ENCODE measurements at places on chromosomes 2 and 18.

GRCh38 chr2:45024600-45025291 lies 15.5 kb upstream of the SIX2 start:
- DNase-seq = no peak

DNA sequence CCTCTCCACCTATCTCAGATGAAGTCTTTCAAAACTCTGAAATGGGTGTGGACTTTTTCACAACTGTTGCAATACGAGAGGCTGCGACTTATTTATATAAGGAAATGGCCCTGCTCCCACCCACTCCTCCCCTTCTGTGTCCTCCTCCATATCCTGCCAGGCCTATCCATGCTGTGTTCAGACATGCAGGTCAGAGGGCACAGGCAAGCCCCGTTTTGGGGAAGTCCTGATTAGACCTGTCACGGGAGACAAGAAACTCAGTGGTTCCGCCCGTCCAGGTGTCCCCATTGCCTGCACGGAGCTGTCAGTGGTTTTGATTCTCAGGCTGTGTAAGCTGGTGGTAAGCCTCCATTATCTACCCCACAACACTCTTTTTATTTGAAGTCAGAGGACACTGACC lies 99.6 kb upstream of the MGAT5 start:
- no peak for DNase-seq

DNA sequence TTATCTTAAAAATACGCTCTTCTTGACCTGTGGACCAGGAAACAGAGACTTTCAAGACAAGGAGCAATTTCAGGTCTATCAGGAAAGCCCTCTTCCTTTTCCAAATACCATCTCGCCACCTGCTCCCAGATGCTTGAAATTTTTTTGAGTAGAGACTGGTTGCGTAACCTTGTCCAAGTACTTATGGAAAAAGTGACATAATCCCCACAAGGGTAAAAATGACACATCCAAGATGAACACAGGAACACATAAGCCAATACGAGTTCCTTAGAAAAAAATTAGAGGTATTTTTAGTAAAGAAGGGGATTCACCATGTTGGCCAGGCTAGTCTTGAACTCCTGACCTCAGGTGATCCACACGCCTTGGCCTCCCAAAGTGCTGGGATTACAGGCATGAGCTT lies 1.8 kb downstream of the SERPINB13 start:
- DNase-seq = no peak

DNA sequence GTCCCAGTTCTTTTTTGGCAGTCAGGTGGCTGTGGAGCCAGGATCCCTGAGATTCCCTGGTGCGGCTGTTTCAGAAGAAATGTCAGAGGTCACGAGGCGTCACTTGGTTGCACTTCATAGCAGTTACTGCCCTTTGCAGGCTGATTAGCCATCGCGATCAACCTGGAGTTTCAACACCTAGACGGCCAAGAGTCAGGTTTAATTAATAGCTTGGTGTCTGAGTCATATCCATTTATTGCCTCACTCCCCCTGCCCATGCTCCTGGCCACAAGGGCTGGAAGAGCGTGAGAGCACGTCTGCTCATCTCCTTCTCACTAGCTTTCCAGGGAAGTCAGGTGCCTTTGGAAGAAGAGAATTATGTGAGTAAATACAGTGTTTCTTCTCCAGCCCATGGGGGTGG lies 552.3 kb downstream of the TSN start:
- no peak for DNase-seq

DNA sequence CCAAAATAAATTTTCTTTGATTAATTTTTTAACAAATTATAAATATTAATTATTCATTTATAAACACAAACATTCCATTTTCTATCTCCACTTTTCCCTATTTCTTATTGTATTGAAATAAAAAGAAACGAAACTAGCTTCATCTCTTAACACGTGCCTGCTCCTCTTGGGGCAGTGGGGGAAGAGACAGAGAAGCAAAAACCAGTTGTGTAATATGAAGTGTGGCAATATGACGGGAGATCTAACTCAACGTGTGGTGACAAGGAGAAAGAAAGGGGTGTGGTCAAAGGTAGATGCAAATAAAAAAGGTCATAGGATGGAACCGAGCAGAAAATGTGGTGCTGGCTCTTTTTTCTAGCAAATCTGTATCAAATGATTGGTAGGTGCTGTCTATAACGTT lies 106.9 kb upstream of the SLC8A1 start:
- DNase-seq = no peak

- DNase-seq = no peak
Observed at GRCh38 chr2:57597940-57598339, 448.7 kb upstream of the VRK2 start.

DNA sequence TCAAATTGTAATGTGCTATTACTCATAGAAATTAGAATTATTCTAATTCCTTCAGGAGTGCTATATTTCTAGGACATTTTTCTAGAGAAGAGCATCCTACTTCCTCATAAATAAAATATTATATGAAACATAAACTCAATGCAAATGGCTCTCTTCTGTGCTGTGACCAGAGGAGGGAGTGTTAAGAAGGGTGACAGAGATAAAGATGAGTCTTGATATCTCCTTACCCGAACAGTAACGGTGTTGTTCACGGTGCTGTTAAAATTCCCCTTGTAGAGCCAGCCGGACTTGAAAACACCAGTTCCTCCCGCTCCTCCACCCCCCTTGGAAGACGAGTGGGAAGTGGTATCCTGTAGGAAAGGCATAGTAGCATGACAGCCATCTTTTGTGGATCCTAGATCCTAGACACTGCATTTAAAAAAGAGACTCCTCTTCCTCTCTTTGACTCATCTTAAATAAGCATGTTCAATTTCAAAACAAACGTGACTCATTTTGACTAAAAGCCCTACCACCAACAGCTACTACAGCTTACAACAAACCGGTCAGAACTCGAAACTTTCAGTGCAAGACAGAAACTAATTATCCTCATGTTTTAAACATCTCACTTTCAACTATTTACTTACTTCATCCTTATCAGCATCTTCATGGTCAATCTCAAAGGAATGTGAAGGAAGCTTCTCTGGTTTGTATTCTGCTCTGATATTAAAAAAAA lies 156.3 kb downstream of the DOCK10 start:
- DNase-seq = no peak

GRCh38 chr2:27873091-27873490 lies 17.1 kb downstream of the RBKS start:
- DNase-seq = no peak

DNA sequence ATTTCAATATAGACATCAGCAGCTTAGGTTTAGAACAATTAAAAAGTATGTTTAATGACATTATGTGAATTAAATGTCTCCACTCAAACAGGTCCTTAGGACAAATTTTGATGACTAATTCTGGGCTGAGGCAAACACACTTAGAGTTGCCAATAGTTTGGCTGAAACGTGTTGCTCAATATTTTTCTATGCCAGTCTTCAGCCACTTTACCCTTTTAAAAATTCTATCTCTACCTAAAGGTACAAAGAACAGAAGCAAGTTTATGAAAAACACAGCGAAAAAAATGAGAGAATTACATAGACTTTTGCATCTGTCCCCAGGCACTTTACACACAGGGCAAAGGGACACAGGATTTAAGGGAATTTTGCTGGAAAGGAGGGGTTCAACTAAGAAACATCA lies 4.5 kb downstream of the IDH1 start:
- no peak for DNase-seq

DNA sequence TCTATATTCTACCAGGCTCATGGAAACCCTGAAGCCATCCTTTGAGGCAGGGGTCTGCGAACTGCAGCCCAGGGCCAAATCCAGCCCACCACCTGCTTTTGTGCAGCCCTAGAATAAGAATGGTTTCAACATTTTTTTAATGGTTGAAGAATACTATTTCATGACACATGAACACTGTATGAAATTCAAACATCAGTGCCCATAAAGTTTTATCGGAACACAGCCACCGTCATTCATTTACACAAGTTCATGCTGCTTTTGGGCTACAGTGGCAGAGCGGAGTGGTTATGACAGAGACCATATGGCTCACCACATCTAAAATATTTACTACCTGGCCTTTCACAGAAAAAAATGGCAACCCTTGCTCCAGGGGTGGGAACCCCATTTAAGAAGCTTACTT lies 124.2 kb upstream of the EPAS1 start:
- DNase-seq = no peak

Data from stimulated activated CD4-positive, alpha-beta T cell treated with anti-CD3 and anti-CD28 coated beads, Interleukin-15, amount 100 ng/mL, for 1 hour (primary cell).